Left lung (tissue), 14 donors: ENCODE measurements at places on chromosomes 12 and 14. TPM values are rescaled to one million over a fixed set of nuclear protein-coding genes. Genes with fewer than 3 reads are reported as not detected.

- DNase-seq: no peak
Observed at GRCh38 chr12:122250047-122250446, 16.2 kb downstream of the VPS33A start.

GRCh38 chr14:104820669-104821228 is 19.8 kb downstream of the ZBTB42 start:
- peak; percentile 88 for DNase-seq

DNA sequence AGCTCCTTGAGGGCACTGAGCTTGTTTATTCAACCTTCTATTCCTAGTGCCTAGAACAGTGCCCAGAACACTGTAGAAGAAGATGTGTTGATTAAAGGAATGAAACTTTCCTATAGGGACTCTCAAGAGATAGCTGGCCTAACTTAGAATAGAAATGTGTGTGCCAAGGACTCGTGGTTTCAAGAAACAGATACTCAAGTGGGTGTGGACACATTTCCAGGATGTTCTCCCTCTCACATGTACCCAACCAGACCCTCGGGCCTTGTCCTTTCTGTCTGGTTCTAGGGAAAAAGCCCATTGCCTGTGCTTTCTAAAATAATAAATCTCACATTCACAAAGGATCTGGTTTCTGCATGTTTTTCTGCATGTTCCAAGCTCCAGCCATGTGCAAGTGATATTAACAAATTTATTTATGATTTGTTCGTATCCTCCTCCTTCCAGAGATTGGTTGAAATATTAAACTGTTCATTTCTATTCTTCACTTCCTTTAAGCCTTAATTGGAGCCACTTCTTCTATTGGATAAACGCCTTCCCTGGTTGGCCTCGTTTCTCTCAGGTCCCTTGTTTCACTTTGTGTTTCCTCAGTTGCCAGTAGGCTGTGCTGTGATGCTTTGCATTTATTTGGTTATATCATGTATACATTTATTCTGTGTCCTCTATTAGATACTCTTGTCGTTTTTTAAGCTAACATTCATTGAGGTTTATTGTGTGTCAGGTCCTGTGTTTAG is 89.8 kb downstream of the CRADD start:
- DNase-seq: no peak

The AVPR1A gene
- total RNA-seq: 0.26 TPM

GRCh38 chr14:55585854-55586253 is 5.8 kb downstream of the KTN1 start:
- no peak for DNase-seq

DNA sequence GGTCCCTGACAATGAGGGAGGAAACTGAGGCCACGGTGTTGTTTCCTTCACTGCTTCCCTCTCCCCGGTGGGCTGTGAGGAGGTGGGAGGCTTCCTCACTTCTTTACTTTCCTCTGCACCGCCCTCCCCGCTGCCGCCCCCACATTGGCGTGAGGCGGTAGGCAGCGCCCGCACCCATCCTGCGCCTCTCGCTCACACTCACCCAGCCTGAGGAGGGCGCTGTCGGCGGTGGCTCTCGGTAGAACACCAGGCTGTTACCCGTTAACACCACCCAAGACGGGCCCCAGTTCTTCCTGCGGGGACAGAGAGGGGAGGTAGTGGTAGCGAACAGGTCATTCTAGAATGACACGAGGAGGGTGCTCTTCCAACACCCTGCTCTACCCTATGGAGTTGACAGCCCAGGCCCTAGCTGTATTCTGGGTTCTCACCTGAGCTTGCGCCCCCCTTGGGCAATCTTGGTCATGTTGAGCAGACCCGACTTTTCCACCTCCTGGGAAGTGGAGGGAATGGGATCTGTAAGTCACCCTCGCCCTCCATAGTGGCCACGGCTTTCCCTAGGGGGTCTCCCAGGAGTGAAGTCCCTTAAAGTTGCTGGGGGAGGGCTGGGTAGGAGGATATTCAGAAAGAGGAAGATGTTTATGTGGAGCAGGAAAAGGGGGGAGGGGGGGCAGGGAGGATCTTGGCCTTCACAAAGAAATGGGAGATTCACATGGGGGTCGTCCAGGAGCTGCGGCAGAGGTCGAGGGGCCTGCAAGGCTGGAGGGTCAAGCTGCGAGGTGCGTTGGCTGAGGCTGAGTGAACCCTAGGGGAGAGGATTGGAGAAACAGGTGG is 3.3 kb downstream of the ARHGAP9 start:
- no peak for DNase-seq

DNA sequence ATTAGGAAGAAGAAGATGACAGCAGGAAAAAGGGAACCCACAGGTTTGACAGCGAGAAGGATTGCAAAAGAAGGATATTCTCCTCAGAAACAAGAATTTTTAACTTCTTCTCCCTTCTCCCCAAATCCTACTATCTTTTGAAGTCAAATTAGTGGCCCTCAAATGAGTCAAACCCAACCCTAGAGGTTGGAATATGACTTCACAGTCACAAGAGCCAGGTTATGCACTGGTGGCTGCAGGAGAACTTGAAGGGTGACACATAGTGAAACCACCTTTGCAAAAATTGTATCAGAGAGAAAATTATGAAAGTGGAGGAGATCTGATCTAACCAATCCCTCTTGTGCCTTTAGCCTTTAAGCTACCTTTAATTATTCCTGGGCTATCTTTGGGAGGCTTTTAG is 386.2 kb upstream of the CCDC196 start:
- no peak for DNase-seq

GRCh38 chr14:32770422-32770821 is 168.3 kb upstream of the NPAS3 start:
- DNase-seq: no peak

The MRPL42 gene
- 65.6 TPM for total RNA-seq

- no peak for DNase-seq
Observed at GRCh38 chr14:102777711-102778337, 575 bp downstream of the TRAF3 start.

GRCh38 chr12:52321418-52321817 is 220 bp upstream of the KRT83 start:
- no peak for DNase-seq

The IGFBP6 gene
- 25.4 TPM for total RNA-seq
